Aorta (tissue), 5 donors: ENCODE measurements at places on chromosomes 2 and 18. TPM values are rescaled to one million over a fixed set of nuclear protein-coding genes. Genes with fewer than 3 reads are reported as not detected.

The NRBP1 gene
- total RNA-seq = 99.8 TPM

The SPIRE1 gene
- total RNA-seq = 48.5 TPM

The ATAD2B gene
- total RNA-seq = 45.8 TPM

The IL36RN gene
- total RNA-seq = not detected

The LOXHD1 gene
- 1.0 TPM for total RNA-seq

The TMEM214 gene
- 106 TPM for total RNA-seq

The TCF23 gene
- total RNA-seq = 1.1 TPM

The NYAP2 gene
- total RNA-seq = 2.0 TPM

The CCDC102B gene
- total RNA-seq = 30.1 TPM

The RNU2-63P gene
- total RNA-seq = 3.3 TPM

The CTNNA2 gene
- not detected for total RNA-seq

The MYO5B gene
- total RNA-seq = 4.5 TPM

The CNOT11 gene
- 26.4 TPM for total RNA-seq

The EGR4 gene
- not detected for total RNA-seq

The MROH2A gene
- not detected for total RNA-seq

The GLI2 gene
- 9.0 TPM for total RNA-seq

The SNED1 gene
- 149 TPM for total RNA-seq

The RAX gene
- not detected for total RNA-seq

The QPCT gene
- 3.8 TPM for total RNA-seq

The GKN2 gene
- not detected for total RNA-seq

The STARD6 gene
- not detected for total RNA-seq

The ALK gene
- 0.13 TPM for total RNA-seq

The L3MBTL4 gene
- 4.2 TPM for total RNA-seq

The TMEM200C gene
- total RNA-seq = 0.06 TPM

The STEAP3 gene
- total RNA-seq = 20.3 TPM

The DSC3 gene
- total RNA-seq = 0.58 TPM

The SMYD1 gene
- total RNA-seq = not detected

The DSG4 gene
- total RNA-seq = not detected

The LRRTM4 gene
- total RNA-seq = 0.52 TPM

The CAPN14 gene
- 0.29 TPM for total RNA-seq

The FRZB gene
- 71.4 TPM for total RNA-seq
